ENCODE measurements at places on chromosomes 11 and 22.

- DNase-seq: no peak
These were observed 7.5 kb downstream of the SULT4A1 start for GRCh38 chr22:43854786-43855271.

DNA sequence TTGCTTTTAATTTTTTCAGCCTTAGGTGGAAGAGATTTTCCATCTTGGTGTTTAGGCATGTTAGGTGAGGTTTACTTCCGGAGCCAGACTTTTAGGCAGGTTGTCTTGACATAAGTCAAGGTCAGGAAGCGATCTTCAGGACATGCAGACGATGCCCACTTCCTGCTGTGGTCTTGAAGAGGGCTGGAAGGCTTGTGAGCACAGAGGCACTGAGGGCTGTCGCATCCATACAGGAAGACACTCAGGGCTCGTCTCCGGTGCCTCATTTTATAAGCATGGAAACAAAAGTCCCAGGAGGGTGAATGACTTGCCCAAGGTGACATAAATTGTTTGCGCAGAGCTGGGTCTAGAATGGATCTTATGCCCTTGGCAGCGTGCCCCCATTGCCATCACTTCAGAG is 30.8 kb downstream of the MARK2 start:
- no peak for DNase-seq

GRCh38 chr11:83349296-83349695 is 63.1 kb upstream of the CCDC90B start:
- DNase-seq: peak; percentile 77

- DNase-seq: no peak
These were observed 63.1 kb downstream of the CWC15 start for GRCh38 chr11:94910270-94910669.

DNA sequence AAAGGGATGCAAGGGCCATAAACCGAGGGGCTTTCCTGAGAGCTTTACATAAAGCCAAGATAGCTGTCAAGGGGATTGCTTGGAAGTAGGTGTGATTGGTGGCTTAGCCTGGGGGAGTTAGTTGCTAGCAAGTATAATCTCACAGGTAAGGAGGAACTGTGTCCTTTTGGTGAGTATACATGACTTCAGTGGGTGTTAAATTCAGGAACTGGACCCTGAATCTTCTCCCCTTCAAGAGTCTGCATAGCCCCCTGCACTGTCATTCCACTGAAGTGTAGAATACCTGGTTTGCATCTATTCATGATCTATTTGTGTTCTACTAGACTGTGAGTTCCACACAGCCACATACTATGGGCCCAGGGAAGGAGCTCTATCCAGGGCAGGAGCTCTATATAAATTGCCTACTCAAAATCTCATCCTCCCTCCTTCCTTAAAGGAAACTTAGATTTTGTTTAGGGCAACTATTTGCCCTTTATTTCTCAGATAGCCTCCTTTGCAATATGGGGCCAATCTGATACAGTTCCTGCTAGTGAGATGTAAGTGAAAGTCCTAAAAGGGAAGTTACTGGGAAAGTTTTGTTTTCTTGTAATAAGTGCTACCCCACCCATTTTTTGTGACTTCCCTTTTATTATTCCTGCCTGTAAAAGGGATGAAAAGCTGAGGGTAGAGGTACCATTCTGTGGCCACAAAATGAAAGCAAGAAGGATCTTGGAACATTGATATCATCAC is 120.5 kb downstream of the PGR start:
- no peak for DNase-seq

DNA sequence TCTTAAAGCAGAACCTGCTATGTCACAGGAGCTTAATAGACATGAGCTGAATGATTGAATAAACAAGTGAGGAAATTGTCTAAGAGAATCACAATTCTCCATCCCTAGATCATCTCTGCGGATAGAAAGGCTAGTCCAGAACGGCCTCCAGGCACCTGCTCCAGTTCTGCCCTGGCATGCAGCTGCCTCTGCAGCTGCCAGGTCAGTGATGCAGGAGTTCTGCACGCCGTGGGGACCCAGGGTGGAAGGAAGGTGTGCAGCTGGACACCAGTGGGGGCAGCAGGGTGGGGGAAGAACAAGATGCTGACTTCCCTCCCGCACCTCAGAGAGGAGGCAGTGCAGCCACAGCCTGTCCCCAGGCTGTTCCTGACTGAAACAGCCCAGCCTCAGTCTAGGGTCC is 192.1 kb upstream of the NCAM1 start:
- no peak for DNase-seq

DNA sequence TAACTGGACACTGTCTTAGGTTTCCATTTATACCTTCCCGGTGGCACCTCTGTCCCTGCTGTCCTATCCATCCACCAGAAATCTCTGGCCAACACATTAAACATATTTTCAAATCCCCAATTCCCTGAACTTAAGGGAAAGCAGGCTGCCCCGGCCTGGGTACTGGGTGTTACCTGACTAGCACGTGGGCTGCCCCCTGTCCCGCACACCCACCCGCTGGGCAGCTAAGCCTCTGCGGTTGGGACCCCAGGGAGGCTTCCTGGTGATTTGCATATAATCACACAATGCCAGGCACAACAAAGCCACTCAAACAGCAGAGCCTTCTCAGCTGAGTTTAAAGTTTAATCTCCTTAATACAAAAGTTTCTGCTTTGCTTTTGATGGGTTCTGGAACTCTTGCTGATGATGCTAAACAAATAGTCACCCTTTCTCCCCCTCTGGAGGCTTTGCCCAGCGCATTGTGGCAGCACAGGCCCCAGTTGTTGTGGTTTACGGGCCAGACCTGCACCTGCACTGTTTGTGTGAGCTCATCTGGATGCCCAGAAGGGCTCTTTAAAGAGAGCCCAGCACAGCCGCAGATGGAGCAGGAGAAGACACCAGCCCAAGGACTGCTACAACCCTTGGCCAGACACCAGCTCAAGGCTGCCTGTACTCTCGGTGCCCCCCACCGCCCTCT is 59.9 kb upstream of the POU2AF1 start:
- DNase-seq: no peak

- DNase-seq: no peak
These were observed 14.3 kb downstream of the PACSIN2 start for GRCh38 chr22:43000441-43001175.

DNA sequence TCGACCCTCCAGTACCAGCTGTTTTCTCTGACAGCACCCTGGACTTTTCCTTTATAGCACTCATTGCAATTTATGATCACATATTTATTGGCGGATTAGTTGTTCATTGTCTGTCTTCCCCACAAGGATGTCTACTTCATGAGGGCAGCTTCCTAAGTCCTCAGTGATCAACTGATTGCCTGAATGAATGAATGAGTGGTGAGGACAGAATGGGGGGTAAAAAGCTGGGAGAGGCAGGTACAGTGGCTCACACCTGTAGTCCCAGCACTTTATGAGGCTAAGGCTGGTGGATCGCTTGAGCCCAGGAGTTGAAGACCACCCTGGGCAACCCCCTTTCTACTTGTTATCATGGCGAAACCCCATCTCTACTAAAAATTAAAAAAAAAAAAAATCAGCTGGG is 11.1 kb upstream of the SOX10 start:
- no peak for DNase-seq

- no peak for DNase-seq
These were observed 1.5 kb downstream of the IL17RA start for GRCh38 chr22:17086296-17086695.

DNA sequence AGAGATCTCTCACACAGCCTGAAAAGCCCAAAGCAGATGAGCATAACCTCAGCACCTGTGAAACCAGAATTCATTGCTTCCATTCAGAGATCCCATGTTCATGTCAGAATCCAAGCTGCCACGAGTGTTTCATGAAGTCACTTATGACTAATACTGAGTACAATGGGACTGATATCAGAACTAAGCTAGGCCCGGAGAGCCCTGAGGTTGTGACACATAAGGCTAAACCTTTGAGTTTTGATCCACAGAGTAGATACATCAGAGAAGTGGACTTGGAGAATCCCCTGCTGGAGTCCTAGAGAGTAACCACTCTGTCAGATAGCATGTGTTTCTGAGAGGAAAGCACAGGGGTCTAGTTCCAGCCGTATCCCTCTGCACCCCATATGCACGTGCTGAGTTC is 890 bp upstream of the GLYATL1 start:
- no peak for DNase-seq

GRCh38 chr22:31973739-31974138 is 29.4 kb downstream of the YWHAH start:
- DNase-seq: no peak

GRCh38 chr11:5317292-5317691 is 6.8 kb downstream of the OR51B2 start:
- no peak for DNase-seq

- DNase-seq: no peak
These were observed 592.6 kb downstream of the ETS1 start for GRCh38 chr11:127994736-127995135.

- DNase-seq: no peak
These were observed 115.7 kb upstream of the NNMT start for GRCh38 chr11:114180301-114181055.

DNA sequence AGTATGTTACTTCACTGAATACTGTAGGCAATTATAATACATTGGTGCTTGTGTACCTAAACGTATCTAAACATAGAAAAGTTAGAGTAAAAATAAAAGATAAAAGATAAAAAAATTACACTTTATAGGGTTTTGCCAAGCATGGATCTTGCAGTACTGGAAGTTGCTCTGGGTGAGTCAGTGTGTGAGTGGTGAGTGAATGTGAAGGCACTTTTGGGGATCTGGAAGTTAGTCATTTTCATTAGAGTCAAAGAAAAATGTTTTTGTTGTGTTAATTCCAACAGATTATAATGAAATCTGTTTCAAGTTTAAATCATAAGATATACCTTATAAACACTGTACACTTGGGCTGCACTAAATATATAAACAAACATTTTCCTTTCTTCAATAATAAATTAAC is 3.3 kb downstream of the SLC22A25 start:
- DNase-seq: no peak

DNA sequence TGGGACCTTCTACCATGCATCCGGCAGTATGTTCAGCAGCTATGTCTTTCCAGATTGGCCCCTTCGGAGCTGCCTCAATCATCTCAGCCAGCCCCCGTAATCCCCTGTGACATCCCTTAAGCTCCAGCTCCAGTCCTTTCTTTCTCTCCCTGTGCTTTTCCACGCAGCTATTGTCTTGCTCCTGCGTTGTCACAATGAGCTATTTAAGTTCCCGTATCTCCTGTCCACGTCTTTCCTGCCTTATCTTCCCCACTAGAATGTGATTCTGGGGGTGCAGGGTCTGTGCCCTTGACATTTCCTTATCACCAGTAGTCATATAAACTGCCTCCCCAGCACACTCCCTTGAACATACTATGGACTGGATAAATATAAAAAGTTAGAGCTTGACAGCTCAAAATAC is 5.1 kb upstream of the ETS1 start:
- no peak for DNase-seq

DNA sequence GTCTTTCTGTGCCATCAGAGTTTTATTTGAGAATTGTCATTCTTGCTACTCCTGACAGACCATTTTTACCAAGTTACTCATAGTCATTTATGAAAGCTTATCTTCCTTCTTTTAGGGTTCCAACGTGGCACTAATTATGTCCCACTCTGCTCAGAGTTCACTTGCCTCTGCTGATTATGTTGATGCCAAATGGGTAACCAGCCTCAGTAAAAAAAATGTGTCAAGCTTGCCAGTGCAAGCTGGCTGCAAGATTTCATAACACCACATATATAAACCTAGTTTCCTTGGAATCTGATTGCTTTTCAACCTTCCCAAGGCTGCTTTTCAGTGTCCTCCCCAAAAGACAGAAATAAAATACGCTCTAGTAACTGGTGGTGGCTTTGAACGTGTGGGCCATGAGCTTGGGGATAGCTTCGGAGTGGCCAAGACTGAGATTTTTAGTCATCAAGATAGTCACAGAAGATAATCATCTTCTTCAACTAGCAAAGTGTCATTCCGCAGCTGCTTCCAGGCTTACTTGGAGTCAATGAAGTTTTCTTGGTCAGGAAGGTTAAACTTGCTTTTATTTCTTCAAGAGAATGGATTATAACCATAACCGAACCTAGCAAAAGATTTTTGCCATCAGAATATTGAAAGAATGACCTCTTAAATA is 29.5 kb upstream of the APOA1 start:
- DNase-seq: no peak

DNA sequence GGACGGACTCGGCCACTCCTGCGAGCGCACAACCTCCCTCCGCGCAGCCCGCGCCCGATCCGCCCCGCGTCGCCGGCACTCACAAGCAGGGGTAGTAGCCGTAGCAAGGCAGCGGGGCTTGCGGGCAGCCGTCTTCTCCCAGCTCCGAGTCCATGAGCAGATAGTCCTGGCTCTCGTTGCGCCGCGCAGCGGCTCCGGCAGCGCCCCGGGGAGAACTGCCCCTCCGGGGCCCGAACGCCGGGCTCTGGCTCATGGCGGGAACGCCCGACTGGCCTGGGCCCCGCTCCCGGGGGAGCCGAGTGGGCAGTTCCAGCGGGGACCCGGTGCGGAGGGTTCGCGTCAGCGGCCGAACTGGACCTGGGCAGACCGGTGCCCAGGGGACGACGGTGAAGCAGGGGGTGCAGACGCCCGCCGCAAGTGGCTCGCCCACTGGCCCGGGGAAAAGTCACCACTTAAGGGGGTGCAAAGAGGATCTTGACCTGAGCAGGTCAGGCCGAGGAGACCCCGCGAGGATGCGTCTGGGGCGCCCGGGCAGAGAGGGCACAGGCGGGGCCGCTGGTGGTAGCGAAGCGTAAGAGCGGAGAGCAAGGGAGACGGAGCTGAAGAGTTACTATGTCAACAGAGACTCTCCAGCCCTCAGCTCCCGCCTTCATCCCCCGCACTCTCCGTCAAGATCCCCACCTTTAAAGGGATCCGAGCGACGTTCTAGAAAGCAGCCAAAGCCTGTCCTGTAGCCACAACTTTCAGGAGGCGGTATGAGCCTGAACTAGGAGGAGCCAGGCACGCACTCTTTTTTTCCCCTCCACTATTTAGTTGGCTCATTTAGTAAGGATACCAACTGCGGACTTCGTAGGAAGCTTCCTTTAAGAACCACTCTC is at the start of gene TRPC6:
TRPC6 (minus strand) TSS at position 757 of the 878 bp plus-strand sequence; CDS start at position 253, 504 bp downstream.
- no peak for DNase-seq

GRCh38 chr22:35435201-35435740 is 35.3 kb downstream of the MCM5 start:
- no peak for DNase-seq

GRCh38 chr11:123301696-123302400 is 106.8 kb upstream of the CLMP start:
- DNase-seq: no peak

GRCh38 chr11:114094516-114094915 is 35.0 kb downstream of the ZBTB16 start:
- DNase-seq: no peak

- no peak for DNase-seq
These were observed 1.4 kb downstream of the ARHGAP20 start for GRCh38 chr11:110710628-110711381.

GRCh38 chr11:59076876-59077571 is 9.1 kb upstream of the GLYATL1B start:
- no peak for DNase-seq

- DNase-seq: no peak
These were observed 1.9 kb downstream of the ZFTA start for GRCh38 chr11:63766531-63767235.

- DNase-seq: no peak
These were observed 617.5 kb downstream of the JRKL start for GRCh38 chr11:97007283-97007682.

DNA sequence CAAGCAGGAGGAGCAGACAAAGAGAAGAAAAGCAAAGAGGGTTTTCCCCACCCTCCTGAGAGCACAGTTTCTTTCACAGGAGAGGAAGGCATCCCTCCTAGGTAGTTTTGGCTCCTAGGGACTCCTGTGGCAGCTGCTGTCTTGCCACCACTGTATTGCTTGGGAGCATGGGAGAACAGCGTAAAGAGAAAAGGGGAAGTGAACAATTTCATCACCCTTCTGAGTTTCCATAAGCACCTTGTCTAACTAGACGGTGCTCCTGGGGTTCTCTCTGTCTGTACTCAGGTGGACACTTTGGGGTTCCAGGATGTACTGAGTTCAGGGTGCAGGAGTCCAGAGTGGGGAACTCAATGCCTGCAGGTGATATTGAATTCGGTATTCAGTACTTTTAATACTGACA is 1430.5 kb downstream of the TBC1D22A start:
- DNase-seq: no peak

Measured in NCI-H446 (cell line).